ENCODE measurements at places on chromosomes 6 and 20.

DNA sequence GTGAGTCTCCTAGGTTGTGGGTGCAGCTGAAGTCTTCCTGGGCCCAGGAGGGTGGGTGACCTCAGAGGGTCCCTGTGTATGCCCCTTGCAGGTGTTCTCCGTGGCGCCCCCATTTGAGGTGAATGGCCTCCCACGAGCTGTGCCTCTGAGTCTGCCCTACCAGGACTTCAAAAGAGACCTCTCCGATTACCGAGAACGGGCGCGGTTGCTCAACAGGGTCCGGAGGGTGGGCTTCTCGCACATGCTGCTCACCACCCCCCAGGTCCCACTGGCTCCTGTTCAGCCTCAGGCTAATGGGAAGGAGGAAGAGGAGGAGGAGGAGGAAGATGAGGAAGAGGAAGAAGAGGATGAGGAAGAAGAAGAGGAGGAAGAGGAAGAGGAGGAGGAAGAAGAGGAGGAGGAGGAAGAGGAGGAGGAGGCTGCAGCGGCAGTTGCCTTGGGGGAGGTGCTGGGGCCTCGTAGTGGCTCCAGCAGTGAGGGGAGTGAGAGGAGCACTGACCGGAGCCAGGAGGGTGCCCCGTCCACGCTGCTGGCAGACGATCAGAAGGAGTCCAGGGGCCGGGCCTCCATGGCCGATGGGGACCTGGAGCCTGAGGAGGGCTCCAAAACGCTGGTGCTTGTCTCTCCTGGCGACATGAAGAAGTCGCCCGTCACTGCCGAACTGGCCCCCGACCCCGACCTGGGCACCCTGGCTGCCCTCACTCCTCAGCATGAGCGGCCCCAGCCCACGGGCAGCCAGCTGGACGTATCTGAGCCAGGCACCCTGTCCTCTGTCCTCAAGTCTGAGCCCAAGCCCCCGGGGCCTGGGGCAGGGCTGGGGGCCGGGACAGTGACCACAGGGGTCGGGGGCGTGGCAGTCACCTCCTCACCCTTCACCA is 15.2 kb upstream of the SLC22A7 start:
- DNase-seq = no peak

- DNase-seq = no peak
Measured at GRCh38 chr6:25177500-25178028, 101.6 kb upstream of the CARMIL1 start.

- no peak for DNase-seq
Measured at GRCh38 chr6:75802366-75802765, 53.3 kb downstream of the MYO6 start.

GRCh38 chr20:60102665-60103210 is 144.5 kb downstream of the CDH26 start:
- no peak for DNase-seq

- no peak for DNase-seq
Measured at GRCh38 chr6:167441715-167442206, 116.9 kb downstream of the TTLL2 start.

DNA sequence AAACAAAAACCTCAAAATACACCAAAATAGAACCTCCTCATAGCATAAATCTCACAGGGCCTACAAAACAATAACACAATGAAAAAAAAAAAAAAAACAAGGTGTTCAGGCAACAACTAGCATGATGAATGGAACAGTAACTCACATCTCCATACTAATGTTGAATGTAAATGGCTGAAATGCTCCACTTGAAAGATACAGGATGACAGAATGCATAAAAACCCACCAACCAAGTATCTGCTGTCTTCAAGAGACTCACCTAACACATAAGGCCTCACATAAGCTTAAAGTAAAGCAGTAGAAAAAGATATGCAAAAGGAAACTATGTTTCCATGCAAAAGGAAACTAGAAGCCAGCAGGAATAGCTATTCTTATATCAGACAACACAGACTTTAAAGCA is 121.3 kb downstream of the CDK19 start:
- no peak for DNase-seq

GRCh38 chr6:98678481-98678880 is 155.9 kb upstream of the POU3F2 start:
- DNase-seq = no peak

GRCh38 chr6:30626484-30627366 is at the start of gene ATAT1:
Gene ATAT1, plus strand, starts transcription at chr6:30626874.
- peak; percentile 73 for DNase-seq

DNA sequence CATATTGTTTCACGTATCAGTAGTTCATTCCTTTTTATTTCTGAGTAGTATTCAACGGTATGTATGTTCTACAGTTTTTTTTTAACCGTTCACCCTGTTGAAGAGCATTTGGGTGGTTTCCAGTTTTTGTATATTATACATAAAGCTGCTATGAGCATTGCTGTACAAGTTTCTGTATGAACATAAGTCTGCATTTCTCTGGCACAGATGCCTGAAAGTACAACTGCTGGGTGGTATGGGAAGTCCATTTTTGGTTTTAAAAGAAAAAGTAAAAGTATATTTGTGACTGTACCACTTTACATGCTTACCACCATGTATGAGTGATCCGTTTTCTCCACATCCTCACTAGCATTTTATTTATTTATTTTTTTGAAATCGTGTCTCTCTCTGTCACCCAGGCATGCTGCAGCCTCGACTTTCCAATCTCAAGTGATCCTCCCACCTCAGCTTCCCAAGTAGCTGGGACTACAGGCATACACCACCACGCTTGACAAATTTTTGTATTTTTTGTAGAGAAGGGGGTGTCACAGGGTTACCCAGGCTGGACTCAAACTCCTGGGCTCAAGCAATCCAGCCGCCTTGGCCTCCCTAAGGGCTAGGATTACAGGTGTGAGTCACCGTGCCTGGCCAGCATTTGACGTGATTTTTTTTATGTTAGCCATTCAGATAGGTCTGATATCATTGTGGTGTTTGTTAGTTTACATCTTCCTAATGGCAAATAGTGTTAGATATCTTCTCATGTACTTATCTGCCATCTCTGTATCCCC is 11.0 kb upstream of the SIM1 start:
- DNase-seq = no peak

DNA sequence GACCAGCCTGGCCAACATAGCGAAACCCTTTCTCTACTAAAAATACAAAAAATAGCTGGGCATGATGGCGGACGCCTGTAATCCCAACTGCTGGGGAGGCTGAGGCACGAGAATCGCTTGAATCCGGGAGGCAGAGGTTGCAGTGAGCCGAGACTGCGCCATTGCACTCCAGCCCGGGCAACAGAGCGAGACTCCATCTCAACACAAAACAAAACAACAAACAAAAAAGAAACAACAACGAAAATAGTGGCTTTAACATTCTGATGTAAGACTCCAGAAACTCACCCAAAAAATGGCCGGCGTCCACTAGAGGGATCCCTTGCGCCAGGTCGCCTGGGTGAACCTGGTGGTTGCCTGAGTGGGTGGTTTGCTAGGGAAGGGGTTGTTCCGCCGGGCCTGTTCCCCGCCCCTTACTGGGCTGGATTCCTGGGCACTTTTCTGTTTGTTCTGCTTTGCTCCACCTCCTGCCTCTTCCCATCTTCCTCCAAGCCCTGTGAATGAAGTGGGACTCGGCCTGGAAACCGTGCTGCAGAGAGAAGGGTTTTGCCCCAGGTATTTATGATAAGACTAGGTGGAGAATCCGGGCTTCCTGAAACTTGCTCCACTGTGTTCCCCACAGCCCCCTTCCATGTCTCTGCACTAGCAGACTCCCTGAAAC is 1.5 kb downstream of the PABPC1L start:
- peak; percentile 38 for DNase-seq

DNA sequence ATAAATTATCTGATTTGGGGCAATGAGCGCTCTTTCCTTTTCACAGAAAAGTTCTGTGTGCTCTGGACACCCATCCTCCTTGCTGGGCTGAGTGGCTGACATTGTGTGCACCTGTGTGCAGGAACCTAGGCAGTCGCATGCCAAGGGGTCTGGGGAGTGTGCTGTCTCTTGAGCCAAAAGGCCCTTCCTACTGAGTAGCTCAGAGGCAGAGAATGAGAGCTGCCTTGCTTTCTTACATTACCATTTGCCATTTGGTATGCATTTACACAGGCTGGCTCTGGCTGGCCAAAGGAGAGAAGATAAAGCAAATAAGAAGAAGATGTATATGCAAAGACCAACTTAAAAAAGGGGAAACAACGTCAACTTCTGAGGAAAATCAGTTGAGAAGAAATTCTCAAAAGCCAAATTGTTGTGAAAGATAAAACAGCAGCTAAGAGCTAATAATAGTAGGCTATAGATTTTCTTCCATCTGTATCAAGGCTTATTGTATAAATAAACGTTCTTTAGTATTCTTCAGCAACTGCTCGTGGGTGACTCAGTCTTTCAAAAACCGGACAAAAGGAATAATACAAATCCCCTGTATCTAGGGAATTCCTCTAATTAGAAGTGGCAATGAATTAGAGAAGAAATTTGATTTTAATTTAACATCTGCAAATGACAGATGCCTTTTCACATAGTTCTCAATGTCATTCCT is 121.9 kb downstream of the INSM1 start:
- no peak for DNase-seq

Data from GM18507 (cell line).